ENCODE measurements at places on chromosomes 3 and 15.

DNA sequence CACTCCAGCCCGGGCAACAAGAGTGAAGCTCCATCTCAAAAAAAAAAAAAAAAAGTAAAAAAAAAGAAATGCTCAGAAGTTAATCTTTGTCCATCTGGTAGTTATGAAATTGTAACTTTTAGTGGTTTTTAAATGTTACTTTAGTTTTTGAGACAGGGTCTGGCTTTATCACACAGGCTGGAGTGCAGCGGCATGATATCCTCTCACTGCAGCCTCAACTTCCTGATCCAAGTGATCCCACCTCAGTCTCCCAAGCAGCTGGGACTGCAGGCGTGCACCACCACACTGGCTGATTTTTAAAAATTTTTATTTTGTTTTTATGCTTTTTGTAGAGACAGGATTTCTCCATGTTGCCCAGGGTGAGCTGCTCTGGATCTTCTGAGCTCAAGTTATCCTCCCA, 1.3 kb downstream of the RNU5B-1 start:
- DNase-seq, result no peak

- DNase-seq, result no peak
Observed at GRCh38 chr3:156906275-156906674, 80.1 kb downstream of the LEKR1 start.

DNA sequence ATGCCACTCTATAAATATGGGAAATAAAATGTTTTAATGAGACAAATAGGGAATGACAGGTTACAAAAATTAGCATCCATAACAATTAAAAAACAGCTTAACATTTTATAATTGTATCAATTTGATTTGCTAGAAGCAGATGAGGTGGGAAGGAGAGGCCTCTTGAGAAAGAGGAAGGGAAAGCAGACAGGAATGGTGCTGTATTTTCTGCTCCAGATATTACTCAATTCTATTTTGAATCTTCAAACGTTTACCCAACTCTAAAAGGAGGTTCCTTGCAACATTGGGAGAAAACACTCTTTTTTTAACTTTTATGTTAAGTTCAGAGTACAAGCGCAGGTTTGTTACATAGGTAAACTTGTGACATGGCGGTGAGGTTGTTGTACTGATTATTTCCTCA, 44.9 kb upstream of the ALDH1A3 start:
- DNase-seq, result no peak

GRCh38 chr3:65379223-65379622, 659.5 kb downstream of the MAGI1 start:
- DNase-seq, result no peak

DNA sequence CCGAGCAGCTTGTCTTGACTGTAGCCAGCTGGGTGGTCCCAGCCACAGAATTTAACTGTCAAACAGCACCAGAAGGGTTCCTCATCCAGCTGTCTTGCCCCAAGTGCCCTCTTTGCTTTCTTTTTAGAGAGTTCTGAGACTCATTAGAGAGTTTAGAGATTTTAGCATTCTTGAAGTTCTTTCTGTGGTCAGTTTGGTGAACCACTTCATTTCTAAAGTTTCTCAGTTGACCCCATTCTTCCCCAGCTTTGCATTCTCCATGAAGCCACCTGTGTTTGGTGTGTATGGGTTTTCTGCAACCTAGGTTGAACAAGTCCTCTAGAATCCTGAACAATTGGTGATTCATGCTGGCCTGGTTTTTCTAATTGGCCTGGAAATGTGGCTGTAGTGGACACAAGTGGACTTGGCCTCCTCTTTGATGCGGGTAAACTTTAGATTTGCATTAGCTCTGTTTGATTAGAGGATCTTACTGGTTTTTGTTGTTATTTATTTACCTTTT, 33.7 kb downstream of the FLNB start:
- DNase-seq, result no peak

- DNase-seq, result no peak
Observed at GRCh38 chr3:30625541-30626438, 19.4 kb downstream of the TGFBR2 start.

GRCh38 chr15:44219073-44219472, 24.0 kb upstream of the FRMD5 start:
- no peak for DNase-seq

- DNase-seq, result no peak
Observed at GRCh38 chr3:33833408-33834095, 35.1 kb downstream of the PDCD6IP start.
